ENCODE measurements at places on chromosomes 7 and 10.

DNA sequence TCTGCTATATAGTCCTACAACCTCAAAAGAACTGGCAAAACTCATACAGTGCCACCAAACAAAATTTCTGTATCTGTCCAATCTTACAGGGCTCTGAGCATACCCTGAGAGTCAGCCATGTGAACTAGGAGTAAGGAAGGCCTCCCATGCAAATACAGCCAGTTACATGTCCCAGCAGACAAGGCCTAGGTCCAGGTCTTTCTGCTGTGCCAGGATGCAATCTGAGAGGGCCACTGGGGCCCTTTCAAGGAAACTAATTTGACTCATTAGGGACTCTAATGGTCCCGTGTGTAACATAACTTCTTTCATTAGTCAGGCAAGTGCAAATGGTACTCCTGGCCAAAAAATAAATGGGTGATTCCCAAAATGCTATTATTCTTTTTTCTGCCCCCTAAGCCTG is 17.9 kb upstream of the HIBADH start:
- DNase-seq = no peak

GRCh38 chr7:151080067-151080521 is 515 bp downstream of the FASTK start:
- peak; percentile 60 for DNase-seq

- DNase-seq = no peak
Observed at GRCh38 chr7:94154858-94155257, 150.7 kb upstream of the BET1 start.

DNA sequence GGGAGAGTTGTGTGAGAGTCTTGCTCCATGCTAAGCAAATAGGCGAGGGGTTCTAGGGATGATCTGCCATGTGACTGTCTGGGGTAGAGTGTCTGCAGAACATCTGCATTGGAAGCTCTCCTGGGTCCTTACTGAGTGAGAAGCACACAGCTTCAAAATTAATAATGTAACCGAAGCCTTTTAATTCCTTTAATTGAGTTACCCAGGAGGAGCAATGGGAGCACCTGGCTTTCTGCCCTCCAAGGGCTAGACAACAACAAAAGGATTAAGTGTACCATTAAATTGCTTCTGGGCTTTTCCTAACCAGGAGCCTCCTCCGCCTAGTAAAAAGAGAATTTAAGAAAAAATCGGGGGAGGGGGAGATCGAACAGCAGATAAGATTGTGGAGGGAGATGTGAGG is 102.0 kb upstream of the TBX20 start:
- no peak for DNase-seq

DNA sequence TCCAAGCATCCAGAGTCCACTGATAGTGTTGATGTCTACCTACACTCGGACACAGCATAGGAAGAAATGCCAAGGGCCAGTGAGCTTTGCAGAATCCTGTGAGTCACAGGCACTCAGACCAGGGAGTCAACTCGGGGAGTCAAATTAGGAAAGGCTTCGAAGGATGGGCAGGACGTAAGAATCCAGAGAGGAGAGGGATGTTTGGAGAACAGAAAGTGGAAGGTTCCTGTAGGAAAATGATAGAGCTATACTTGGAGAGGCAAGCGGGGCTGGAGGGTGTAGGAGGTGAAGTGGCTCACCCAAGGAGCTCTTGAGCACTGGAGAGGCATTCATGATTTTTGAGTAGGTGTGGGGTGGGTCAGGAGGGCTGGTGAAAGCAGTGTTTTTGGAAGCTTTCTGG is 3.0 kb downstream of the ZYX start:
- DNase-seq = no peak

DNA sequence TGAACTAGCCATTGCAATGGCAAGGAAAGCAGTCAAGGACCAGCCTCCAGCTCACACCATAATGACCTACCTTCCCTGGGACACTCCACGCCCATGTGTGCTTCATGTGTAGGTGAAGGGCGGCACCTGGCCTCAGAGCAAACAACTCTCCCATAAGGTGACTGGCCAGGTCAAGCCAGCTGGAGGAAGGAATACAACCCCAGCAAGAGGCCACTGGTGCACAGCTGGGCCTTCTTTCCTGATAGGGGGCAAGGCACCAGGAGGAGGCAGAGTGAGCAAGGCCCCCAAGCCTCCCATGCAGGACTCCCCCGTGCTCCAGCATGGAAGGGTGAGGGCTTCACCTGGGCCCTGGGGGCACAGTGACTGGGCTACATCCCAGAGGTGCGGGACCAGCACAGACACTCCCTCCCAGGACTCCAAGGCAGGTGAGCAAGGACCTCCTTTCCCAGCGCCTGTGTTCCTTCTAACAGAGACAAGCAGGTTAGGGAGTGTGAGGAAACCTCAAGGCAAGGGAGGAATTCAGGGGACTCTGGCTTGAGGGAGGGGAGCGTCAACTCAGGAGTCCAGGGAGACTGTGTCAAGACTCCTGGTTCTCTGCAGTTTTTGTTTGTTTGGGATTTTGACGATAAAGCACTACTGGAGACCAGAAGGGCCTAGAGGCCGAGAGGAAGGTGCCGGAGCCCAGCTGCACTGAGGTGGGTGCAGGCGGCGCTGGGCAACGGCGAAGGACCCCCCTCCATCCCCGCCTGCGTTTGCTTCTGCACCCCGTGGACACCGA is 1.7 kb downstream of the PTPRN2 start:
- DNase-seq = no peak

GRCh38 chr10:22752272-22752889 is 38.0 kb upstream of the PIP4K2A start:
- no peak for DNase-seq
